ENCODE measurements at places on chromosomes 11 and 22. TPM values are rescaled to one million over a fixed set of nuclear protein-coding genes. Genes with fewer than 3 reads are reported as not detected.

The CD3G gene
- total RNA-seq: not detected

- DNase-seq: peak; percentile 70
Measured at GRCh38 chr11:2892215-2892966, 6.8 kb upstream of the CDKN1C start.

- no peak for DNase-seq
Measured at GRCh38 chr11:79397252-79397651, 43.6 kb downstream of the TENM4 start.

- DNase-seq: no peak
Measured at GRCh38 chr11:128417607-128418324, 169.6 kb downstream of the ETS1 start.

Data from MG63 (cell line).